PC-3 (cell line): ENCODE measurements at places on chromosomes 12 and 14. TPM values are rescaled to one million over a fixed set of nuclear protein-coding genes. Genes with fewer than 3 reads are reported as not detected.

DNA sequence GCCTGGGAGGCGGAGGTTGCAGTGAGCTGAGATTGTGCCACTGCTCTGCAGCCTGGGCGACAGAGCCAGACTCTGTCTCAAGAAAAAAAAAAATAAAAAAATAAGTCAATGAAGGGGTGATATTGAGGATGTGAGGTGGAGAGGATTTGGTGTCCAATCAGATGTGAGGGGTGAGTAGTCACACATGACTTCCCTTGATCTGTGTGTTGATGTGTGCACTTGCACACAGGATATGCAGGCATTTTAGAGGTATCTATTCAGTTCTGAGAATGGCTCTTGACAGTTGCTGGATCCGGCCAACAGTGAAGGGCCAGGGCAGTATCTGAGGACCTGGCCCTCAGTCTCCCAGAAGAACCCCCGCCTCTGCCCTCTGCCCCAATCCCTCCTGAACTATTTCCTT lies 7.8 kb upstream of the SP7 start:
- no peak for DNase-seq
- no peaks in the 10 kb centered on the region for H3K27me3 ChIP-seq
- H3K4me1 ChIP-seq, result peaks cover 3% of the 10 kb centered on the region; the same call in 1 of the 2 replicates

DNA sequence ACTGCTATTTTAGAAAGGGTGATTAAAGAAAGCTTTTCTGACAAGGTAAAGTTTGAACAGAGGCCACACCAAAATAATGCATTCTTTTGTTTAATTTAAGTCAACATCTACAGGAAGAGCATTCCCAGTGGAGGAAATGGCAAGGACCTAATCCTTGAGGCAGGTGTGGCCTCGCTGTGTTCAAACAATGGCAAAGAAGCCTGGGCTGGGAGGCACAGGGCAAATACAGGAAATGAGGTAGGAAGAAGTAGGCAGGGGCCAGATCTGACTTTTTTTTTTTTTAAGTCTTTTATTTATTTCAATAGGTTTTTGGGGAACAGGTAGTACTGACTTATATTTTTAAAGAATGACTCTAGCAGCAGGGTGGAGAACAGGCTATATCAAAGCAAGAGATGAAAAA lies 53.5 kb downstream of the ARMH4 start:
- peak overlapping the region; percentile 30 for H3K27ac ChIP-seq
- 0 out of 2 replicates have a peak, but pooled peaks cover 6% of the 10 kb centered on the region for H3K27me3 ChIP-seq
- DNase-seq, result peak; percentile 84
- H3K36me3 ChIP-seq, result no peaks in the 10 kb centered on the region

- no peak overlapping the region for H3K27ac ChIP-seq
- H3K36me3 ChIP-seq, result no peaks in the 10 kb centered on the region
- H3K27me3 ChIP-seq, result no peaks in the 10 kb centered on the region
- no peak overlapping the region for H3K4me3 ChIP-seq
- peaks cover 10% of the 10 kb centered on the region; the same call in 1 of the 2 replicates for H3K4me1 ChIP-seq
These were observed 222.5 kb downstream of the TMEM117 start for GRCh38 chr12:44058366-44058765.

The GRIN2B gene
- total RNA-seq, result not detected in 2 replicates

- no peak overlapping the region for H3K27ac ChIP-seq
- no peaks in the 10 kb centered on the region for H3K27me3 ChIP-seq
- peaks cover 11% of the 10 kb centered on the region for H3K4me1 ChIP-seq
- no peaks in the 10 kb centered on the region for H3K36me3 ChIP-seq
- H3K4me3 ChIP-seq, result no peak overlapping the region
- no peak for DNase-seq
These were observed 49.2 kb upstream of the LTA4H start for GRCh38 chr12:96084624-96085023.

The SIX4 gene
- 29.2 and 33.2 TPM in 2 replicates for total RNA-seq

The NTF3 gene
- total RNA-seq, result not detected in 2 replicates

GRCh38 chr12:17344649-17345048 lies 738.7 kb upstream of the LMO3 start:
- H3K36me3 ChIP-seq, result no peaks in the 10 kb centered on the region
- H3K4me1 ChIP-seq, result peaks cover 32% of the 10 kb centered on the region
- DNase-seq, result no peak
- H3K4me3 ChIP-seq, result no peak overlapping the region
- H3K27me3 ChIP-seq, result no peaks in the 10 kb centered on the region

DNA sequence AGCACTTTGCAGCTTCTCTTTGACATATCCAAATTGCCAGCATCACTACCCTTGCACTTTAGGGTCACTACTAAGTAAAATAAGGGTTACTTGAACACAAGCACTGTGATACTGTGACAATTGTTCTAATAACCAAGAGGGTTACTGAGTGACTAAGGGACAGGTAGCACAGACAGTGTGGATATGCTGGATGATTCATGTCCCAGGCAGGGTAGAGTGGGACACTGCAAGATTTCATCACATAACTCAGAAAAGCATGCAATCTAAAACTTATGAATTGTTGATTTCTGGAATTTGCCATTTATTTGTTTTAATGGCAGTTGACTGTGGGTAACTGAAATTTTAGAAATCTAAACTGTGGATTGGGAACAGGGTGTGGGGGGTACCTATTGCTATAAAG lies 218.8 kb downstream of the KITLG start:
- no peak overlapping the region for H3K27ac ChIP-seq
- H3K4me3 ChIP-seq, result no peak overlapping the region
- no peaks in the 10 kb centered on the region for H3K36me3 ChIP-seq

DNA sequence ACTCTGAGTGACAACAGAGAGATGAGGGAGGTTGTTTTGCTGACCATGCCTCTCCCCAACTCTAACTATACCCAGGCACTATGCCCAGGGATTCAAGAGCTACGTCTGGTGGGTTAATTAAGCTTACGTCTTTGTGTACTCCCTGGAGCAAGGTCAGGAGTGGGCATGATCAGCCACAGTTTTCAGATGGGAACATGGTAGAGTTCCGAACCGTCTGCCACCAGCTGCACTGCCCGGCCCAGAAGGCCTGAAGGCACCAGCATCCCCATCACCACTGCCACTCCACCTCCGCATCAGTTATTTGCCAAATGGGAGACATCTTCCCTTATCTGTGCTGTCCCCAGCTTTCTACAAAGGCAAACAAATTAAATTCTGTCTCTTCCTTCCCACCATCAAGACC lies 11.1 kb upstream of the GPX2 start:
- H3K36me3 ChIP-seq, result no peaks in the 10 kb centered on the region
- no peaks in the 10 kb centered on the region for H3K4me1 ChIP-seq
- no peaks in the 10 kb centered on the region for H3K27me3 ChIP-seq
- no peak for DNase-seq
- H3K4me3 ChIP-seq, result no peak overlapping the region

The KRT6C gene
- total RNA-seq, result not detected in 2 replicates

The SOAT2 gene
- total RNA-seq, result 0.07 and 0.86 TPM in 2 replicates

DNA sequence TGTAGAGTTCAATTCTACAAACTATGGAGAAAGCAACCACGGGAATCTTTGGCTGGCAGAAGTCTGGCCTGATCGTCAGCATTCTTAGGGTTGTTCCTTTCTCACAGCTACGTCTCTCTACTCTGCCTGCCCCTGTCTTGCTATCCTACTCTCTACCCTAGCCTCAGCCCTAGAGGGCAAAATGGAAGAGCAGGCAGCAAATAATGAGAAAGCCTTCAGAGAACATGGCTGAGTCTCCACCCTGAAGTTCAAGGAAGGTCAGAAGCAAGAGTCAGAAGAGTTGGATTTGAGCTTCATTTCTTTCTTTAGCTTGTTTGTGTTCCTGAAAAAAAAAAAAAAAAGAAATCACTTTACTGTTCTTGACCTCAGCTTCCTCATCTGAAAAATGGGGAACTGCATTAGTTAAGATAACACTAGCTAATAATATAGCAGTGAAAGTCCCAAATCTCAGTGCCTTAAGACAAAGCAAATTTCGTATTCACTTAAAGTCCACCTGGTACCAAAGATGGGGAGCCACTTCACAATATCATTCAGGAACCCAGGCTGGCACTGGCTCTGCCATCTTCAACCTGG lies 50.2 kb upstream of the CCND2 start:
- no peak overlapping the region for H3K27ac ChIP-seq
- no peaks in the 10 kb centered on the region for H3K4me1 ChIP-seq
- H3K4me3 ChIP-seq, result no peak overlapping the region
- H3K27me3 ChIP-seq, result peaks cover 27% of the 10 kb centered on the region

The C1R gene
- total RNA-seq, result 4.4 and 9.6 TPM in 2 replicates

The PRB3 gene
- total RNA-seq, result not detected in 2 replicates

DNA sequence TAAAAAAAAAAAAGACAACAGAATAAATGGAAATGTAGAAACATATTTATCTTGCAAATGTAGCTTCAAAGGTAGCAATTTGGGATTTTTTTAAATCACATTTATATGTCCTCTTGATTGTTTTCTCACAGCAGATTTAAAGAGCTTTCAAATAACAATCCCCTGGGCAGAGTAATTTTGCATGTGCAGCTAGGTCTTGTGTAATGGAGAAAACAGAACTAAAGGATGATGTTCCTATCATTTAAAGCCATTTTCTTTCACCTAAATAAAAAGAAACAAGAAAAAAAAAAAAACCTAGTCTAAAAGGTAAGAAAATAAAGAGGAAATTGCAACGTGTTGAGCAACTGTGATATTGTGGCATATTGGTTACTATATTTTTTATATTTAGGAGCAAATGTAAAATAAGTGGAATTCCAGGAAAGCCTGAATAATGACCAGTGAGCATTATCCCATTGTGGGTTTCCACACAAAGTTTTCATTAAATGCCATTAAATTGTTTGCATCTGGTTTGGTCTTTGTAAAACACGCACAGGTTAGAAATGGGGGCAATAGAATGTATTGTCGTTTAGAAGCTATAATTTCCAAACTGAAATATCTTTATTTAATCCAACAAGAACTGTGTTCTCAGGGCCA lies 215.6 kb downstream of the SLC6A15 start:
- H3K27me3 ChIP-seq, result no peaks in the 10 kb centered on the region
- DNase-seq, result no peak
- H3K27ac ChIP-seq, result no peak overlapping the region
